ENCODE measurements at places on chromosomes 11 and 22.
A peak's percentile ranks its signal among the peaks of the same experiment; 100 is the strongest.

- no peak for DNase-seq
These were observed 1114.1 kb downstream of the BRD1 start for GRCh38 chr22:48713272-48714205.

DNA sequence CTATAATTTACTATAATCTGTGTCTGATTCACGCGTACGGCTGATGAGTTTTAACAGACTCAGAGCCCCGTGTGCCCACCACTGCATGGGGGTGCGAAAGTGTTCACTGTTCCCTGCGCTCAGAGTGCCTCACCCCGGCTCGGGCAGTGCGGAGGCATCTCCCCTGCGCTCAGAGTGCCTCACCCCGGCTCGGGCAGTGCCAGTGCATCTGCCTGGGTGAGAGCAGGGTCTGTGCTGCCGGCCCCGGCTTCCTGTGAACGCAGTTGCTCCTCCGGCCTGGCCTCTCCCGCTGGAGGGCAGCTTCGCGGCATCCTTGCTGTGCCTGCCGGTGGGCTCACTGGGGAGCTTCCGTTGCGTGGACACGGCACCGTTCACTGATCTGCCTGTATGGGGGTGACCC, 14.2 kb downstream of the PTDSS2 start:
- no peak for DNase-seq

- DNase-seq = no peak
These were observed 12.4 kb upstream of the POLDIP3 start for GRCh38 chr22:42626951-42627625.

GRCh38 chr22:28139961-28140360, 220.9 kb upstream of the PITPNB start:
- no peak for DNase-seq

DNA sequence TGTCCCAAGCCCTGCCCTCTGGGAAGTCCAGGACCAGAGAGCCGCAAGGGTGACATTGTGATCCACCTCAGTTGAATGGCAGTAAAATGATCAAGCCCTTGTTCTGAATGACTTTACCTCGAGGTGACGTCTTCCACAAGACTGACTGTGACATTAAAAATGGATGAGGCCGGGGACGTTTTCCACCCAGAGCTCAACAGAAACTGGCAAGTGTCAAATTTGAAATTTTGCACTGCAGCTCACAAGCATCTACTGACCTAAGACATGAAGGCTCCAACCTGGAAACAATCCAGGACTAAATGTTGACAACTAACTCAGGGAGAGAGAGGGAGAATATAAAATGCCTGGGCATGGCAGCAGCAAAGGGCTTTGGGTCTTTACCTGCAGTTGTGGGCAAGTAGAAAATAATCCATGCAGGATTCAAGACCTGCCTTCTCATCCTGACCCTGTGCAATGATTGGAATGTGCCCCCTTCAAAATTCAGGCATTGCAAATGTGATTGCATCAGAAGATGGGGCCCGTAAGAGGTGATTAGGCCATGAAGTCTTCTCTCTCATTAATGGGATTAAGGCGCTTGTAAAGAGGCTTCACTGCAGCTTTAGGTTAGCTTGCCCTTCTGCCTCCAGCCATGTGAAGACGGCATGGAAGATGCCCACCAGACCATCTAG, 33.6 kb upstream of the CLMP start:
- DNase-seq = no peak

DNA sequence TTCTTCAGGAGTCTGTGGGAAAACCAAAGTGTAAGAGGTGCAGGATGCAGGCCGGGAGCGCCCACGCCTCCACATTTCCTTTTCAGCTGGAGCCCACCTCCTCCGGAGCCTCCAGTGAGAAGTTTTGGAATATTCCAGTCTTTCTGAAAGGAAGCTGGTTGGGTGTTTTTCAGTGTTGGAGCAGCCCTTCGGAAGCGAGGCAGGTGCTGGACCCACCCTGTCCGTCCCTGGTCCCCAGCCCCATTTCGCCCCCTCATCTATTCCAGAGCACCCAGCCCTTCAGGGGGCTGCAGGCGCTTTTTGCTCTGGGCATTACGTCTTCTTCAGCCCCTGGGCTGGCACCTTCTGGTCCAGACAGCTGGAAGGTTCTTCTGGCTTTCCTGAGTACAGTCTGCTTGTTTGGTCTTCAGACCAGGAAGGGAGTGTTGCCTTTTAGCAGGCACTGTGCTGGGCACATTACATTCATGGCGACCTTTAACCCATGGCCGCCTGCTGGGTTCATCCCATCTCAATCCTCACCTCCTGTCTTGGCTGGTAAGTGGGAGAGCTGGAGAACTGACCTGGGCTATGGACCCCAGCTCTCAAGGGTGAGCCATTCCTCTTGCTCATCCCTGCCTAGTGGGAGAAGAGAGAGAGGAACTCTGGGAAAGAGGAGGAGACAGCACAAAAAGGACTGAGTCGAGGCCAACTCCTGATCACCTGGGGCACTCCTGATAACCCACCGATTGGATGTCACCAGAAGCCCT, 710 bp upstream of the THY1 start:
- no peak for DNase-seq

DNA sequence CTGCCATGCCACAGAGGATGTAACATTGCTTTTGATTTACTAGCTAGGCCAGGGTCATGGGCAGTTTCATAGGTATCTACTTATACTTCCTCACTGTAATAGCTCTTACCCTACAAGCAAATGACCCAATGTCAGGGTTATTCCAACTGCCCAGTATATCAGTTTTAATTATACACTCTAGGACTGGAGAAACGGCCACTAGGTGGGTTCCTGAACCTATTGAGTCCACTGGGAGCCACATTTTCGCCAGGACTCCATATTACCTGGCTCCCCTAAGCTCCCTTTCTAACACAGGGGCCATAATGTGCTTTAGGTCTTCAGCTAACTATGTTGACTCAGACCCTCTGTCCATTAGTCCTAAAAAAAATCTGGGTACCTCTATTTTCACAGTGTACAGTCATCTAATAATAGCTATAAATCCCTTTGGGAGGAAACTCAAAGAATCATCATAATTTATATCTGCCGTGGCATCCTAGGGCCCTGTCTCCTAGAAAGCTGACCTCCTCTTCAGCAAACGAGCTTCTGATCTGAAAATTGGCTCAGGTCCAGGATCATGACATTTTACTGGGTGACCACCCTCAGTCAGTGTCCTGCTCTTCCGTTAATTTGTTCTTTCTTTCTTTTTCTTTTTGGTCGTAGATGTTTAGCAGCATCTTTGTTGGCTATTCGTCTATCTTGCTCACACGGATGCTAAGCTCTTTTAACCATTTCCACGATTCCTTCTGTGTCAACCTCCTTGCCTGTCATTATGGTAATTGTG, 244.3 kb downstream of the FAM76B start:
- DNase-seq = no peak

DNA sequence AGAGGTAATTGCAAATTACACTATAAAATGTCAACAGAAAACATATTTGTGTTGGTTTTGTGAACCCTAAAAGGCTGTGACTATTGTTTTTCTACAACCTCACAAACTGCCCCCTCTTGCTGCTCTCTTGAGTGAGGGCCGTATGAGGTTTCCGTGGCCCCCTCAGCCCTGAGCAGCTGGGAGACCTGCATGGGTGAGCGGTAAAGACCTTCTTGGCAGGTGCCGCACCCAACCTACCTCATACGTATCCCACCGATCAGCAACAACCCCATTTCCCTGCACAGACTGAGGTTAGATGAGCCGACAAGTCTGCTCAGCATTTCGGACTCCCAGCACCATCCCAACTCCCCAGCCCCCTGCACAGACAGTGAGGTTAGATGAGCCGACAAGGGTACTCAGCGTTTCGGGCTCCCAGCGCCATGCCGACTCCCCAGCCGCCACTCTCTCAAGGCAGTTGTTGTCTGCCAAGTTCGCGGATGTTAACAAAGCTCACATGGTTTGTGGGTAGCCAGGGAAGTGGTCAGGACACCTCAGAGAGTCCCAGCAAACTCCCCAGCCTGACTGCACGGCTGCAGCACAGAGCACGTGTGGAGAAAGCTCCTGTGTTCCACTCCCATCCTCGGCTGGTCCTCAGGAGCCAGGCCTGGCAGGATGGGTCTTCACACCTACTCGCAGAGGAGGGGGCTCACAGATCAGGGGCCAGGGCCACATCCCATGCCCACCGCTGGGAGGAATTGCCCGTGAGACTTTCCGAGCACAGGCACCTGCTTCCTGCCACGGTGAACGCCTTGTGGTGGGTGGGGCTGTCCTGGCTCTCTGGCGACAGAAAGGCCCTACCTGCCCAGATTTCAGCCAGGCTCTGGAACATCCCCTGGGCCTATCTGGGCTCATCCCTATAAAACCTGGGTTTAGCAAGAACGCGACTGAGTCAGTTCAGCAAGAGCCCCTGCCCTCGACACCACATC, 502.9 kb downstream of the BRD1 start:
- no peak for DNase-seq

DNA sequence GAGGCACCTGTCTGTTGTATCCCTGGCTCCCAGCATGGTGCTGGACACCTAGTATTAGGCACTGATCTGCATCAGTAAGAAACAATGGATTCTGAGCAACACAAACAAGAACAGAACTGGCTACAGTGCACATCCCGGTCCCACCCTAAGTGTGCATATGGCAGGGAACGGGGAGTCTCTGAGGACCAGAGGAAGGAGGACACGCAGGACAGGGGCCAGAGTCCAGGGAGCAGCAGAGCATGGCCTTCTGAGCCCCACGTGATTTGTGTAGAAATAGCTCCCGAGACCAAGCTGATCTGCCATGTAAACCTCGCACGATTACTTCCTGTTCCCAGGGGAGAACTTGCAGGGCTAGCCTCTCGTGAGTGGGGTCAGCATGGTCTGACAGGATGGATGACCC, 12.7 kb upstream of the SNX32 start:
- DNase-seq = peak; percentile 69

DNA sequence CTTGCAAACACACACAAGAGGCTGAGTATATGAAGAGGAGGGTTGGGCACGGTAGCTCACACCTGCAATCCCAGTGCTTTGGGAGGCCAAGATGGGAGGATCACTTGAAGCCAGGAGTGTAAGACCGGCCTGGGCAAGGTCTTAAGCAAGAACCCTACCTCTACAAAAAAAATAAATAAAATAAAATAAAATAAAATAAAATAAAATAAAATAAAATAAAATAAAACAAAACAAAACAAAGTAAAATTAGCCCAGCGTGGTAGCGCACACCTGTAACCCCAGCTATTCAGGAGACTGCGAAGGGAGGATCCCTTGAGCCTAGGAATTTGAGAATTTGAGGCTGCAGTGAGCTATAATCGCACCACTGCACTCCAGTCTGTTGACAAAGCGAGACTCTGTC, 337.9 kb downstream of the SHANK2 start:
- DNase-seq = no peak

GRCh38 chr11:64690235-64690634, 32.8 kb downstream of the NRXN2 start:
- DNase-seq = no peak

GRCh38 chr11:129703846-129704245, 111.8 kb upstream of the TMEM45B start:
- DNase-seq = no peak

- DNase-seq = no peak
These were observed 62.0 kb downstream of the CCDC34 start for GRCh38 chr11:27300974-27301373.

- peak; percentile 43 for DNase-seq
These were observed 15.2 kb upstream of the NUP160 start for GRCh38 chr11:47863189-47863897.

DNA sequence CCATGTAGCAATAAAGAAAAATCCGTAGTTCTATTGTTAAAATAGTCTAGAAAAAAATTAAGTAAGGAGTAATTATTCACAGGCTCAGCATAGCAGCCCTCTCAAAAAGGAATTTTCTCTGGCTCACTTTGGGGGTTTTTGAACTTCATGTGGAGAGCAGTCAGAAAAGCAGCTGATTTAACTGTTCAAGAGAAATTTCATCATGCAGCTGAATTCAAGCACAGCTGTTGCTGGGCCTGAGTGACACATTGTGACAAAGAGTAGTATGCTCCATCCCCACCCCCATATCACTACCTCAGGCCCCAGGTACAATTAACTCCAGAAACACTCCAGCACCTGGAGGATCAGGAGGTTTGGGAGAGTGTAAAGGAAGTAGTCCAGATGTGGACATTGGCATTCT, 272.1 kb downstream of the FAM76B start:
- DNase-seq = no peak

DNA sequence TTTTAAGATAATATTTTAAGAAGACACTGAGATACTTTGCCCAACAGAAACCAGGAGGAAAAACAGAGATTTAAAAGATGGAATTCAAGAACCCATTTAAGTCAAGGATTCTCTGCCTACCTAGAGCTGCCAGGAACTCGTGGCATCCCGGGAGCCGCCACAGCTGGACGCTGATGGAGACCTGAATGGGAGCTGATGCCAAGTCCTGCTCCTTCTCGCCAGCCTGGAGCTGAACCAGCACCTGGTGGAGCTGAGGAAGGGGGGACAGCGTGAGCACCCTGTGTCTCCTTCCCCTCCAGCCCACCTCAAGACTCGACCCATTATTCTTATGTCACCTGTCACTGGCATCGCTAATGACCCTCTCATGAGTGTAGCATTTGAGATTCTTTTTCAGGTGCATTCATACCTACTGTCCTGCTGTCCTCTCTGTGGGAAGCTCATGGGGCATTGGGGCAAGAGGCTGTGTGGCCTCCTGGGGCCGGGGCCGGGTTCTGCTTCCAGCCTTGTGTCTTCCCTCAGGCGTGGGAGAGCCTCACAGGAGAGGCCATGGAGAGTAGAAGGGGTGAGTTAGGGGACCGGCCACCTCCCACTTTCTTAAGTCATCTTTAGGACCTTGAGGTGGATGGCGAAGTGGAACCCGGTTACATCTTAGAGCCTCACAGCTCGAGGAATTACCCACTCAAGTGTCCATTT, 70.8 kb upstream of the PITPNB start:
- DNase-seq = no peak

DNA sequence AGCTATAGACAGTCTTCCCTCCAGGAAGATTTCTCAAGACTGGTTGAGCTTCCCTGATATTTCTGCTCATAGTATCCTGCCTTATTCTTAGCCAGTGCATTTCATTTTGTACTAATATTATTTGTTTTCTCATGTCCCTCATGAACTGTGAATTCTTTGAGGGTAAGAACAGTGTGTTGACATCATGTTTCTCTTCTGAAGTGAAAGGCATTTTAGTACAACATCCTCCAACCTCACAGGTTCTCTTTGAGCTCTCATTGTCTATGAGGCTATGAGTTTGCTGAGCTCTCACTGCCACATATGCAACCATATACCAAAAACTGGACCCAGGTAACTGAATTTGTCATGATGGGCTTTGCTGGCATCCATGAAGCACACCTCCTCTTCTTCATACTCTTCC, at the start of gene OR6Q1:
TSS of gene OR6Q1 (plus strand) at position 301 of the 400 bp plus-strand sequence. CDS start at position 301, 0 bp downstream.
- no peak for DNase-seq

- no peak for DNase-seq
These were observed 6.5 kb downstream of the MRPL23 start for GRCh38 chr11:1953489-1954266.

- no peak for DNase-seq
These were observed 1.3 kb upstream of the CD82 start for GRCh38 chr11:44564166-44564565.
